ENCODE measurements at places on chromosomes 2 and 18.

- no peak for DNase-seq
These were observed 40.5 kb upstream of the NABP1 start for GRCh38 chr2:191637182-191638078.

- DNase-seq: no peak
These were observed 96.7 kb upstream of the CDH20 start for GRCh38 chr18:61236356-61237057.

- no peak for DNase-seq
These were observed 261.0 kb upstream of the SIX3 start for GRCh38 chr2:44680424-44680971.

DNA sequence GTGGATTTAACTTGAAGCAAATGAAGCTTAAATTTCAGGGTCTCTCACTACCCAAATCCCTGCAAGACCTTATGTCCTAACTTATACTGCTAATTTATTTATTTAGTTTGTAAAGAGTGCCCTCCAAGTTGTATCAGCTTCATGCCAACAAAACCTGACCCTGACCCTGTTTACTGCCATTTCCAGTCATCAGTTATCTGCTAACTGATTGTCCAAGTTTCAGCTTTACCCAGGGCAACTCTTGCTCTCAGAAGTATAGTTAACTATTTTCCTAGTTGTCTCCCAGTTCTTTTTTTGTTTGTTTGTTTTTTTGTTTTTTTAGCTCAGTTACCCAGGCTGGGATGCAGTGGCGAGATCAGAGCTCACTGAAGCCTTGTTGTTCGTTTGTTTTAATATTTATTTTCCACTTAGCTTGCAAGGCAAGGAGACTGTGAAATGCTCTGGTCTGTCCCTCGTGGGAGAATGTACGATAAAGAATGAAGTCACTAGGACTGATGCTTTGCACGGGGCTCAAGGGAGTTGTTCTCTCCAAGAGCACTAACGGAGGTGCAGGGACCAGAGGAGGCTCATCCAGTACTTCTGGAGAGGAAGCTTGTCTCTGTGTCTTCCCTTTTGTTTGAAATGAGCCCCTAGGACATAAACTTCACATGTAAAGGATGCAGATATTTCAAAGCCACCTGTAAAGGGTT lies 35.3 kb downstream of the MYOM1 start:
- DNase-seq: no peak

- no peak for DNase-seq
These were observed 140.2 kb downstream of the UBE2E3 start for GRCh38 chr2:181120625-181121024.

GRCh38 chr18:30491815-30492551 lies 550.6 kb downstream of the DSC3 start:
- DNase-seq: no peak

DNA sequence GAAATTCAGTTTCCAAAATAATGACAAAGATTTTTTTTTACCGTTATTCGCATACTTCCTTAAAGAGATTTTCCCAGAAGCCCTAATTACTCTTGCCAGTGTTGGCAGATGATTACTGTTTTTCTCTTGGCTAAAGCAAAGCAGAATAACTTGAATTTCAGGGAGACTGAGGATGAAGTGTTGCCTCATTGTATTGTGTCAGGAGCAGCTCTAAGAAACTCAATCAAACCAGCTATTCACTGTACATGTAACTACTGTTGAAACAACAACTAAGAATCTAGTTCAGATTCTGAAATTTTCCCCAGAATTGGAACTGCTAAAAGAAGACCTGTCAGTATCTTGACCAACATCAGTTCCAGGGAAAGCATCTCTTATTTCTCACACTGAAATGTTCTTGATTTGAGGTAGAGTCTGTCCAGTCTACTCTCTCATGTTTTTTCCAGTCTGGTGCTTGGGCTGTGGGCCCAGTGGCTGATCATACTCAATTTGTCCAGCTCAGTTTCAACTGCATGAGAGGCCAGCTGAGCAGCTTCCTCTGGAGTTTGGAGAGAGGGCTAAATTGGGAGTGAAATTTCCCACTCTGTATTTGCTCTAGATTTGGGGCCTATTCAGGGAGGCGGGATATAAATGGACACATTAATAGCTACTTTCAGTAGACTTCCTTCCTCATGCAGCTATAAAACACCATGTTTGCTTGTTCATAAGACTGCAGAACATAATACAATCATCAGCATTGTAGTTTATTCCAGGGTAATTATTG lies 78.5 kb downstream of the PPP1R1C start:
- DNase-seq: peak; percentile 53

DNA sequence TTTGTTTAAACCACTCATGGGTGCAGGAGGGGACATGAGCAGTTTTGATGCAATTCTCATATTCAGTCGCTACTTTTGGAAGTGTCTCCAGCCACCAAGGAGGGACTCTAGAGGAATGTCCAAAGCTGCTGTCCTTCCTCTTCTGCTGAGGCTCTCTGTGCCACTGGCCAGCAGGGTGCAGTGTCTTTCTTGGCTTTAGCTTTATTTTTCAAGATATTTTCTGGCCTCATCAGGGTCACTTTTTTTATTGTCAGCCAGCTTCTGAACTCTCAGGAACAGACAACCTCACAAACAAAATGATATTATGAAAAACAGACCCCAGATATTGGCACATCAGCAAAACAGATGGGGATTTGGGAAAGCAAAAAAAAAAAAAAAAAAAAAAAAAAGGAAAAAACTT lies 289.3 kb upstream of the ZSWIM2 start:
- peak; percentile 68 for DNase-seq

GRCh38 chr2:43185146-43185545 lies 41.3 kb downstream of the ZFP36L2 start:
- DNase-seq: no peak

DNA sequence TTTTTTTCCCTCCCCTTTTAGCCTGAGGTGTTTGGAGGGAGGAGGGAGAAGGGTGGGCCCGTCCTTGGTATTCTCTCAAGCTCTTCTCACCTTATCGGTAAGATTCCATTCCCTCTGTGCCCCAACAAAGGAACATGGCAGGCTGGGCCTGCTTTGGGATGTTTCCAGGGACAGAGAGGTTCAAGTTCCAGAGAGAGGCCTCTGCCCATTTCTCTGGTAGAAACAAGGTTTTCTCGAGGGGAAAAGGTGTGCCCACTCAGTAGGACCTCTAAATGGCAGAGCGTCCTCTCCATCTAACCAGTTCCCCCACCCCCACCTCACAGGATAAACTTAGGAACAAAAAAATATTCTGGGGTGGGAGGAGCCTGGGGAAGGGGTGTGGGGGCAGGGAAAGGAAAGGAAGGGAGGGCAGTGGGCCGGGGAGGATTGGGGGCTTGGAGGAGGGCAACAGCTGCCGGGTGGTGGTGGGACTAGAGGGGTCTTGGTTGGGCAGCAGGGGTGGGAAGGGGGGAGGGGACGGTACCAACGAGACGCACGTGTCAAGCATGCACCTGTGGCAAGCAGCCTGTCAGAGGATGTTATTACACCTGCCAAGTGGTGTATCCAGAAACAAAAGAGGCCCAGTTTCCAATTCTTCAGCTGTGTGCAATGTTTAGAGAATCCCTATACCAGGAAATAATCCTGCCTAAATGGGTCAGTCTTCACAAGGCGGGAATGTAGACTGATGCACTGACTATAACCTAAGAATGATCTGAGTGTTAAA lies 2.1 kb downstream of the PCBP1 start:
- DNase-seq: no peak

DNA sequence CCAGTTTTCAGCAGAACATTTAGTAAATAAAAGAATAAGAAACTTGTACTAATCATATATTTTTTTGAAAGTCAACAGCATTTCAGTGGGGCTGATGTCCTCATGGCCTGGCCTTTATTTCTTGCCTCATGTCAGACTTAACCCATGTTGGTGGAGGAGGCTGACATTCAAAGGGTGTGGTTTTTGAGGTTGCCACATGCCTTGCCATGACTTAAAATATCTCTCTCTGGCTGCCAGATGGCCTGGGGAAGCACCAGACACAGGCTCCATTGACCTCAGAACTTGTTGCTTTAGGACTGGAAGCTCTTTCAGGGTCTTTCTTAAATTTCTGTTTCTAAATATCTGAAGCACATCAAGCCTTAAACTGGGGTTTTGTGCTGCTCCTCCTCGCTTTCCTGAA lies 32.5 kb upstream of the CD28 start:
- DNase-seq: no peak

DNA sequence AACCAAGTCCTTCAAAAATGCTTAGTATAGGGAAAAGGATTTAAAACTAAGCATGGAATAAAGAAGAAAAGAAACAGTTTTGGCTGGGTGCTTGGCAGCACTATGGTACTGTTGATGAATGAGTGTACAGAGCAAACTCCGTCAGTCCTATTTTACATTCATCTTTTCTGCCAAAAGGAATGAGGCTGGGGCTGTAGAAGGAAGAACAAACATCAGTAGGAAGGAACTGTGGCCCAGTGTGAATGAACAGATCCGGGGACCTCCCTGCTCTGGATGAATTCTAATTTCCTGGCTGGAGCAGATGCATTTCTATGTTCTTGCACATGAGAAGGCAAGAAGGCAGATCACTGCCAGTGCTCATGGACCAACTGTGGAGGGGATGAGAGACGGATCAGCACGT lies 474.0 kb upstream of the MEIS1 start:
- DNase-seq: no peak

DNA sequence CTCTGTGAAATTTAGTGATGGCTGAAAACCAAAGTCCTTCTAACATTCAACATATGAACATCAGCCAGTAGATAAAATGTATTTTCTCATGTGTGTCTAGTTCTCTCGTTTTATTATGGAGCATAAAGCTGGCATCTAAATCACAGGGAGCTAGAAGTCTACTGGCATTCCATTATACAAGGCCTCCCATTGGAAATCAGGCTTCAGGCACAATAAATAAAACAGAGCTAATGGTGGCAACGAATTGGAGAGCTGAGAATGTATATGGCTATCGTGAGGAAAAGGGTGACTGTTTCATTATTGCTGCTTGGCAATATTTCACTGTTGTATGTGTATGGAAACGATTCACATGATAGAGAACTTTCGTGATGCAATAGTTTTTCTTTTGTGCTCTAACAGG lies 62.4 kb downstream of the SLC5A7 start:
- no peak for DNase-seq

- DNase-seq: no peak
These were observed 25.8 kb downstream of the CAB39 start for GRCh38 chr2:230738391-230738811.

DNA sequence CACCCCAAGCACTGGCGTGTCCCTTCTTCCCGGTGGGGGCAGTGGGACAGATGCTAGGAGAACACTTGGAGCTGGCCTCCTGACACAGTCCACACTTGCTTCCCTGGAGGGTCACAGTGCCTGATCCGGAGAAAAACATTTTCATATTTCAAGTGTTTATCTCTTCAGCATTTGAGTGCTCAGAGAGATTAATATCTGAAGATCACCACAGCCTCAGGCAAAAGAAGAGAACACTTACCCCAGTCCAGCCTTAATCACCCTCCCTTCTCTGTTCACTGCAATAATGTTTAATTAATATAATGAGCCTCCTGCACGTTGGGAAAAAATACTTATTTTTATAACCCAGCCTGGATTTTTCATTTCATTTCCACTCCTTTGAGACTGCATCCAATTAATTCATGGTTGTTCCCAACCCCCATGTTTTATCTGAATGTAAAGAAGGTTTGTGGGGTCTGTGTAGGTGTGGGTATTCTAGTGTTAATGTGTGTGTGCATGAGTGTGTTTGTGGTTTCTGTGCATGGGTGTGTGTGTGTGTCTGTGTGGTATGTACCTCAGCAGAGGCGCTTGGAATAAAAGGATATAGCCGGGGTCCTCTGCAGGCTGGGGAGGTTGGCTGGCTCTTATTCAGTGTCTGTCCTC lies 72.1 kb downstream of the NRP2 start:
- DNase-seq: no peak

DNA sequence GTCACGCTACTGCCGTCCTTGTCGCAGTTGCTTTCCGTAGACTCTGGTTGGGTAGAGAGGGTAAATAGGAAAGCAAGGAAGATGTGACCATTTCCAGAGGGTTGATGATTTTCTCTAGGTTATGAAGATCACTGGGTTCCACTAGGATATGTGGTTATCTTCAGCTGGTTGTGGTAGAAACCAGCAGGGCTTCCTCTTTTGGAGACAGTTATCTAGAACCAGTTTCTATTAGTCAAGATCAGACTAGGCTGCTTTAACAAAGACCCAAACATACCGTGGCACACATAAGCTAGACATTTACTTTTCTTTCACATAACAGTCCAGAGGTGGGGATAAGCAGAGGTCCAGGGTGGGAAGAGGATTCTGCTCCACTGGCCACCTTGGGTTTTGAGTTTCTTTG lies 59.6 kb downstream of the FASTKD2 start:
- DNase-seq: no peak

- DNase-seq: no peak
These were observed 6.0 kb downstream of the ADNP2 start for GRCh38 chr18:80115035-80115434.

DNA sequence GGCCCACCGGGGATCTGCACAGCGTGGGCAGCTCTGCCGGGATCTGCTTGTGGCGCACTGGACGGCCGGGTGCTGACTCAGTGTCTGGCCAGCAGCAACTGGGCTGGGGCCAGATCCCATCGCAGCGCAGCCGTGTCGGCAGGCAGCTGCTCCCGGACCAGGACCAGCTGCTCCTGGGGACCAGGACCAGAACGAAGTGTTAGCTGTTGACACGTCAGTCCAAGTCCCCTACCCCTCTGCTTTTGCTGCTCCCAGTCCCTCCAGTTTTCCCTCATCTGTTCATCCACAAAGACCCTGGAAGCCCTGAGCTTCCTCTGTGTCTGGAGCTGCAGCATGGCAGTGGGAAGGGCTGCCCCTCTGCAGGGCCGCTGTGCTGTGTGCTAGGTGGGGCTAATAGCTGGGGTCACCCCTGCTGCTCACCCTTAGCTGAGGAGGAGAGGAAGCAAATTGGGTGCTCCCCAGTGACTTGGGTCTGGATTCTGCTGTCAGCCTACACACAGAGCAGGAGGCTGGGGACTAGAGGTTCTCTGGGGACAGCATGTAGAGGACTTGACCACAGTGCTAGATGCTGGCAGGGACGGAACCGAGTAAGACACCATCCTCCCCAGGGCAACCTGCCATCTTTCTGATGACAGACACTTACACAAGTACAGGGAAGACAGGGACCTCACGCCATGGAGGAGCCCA lies 16.9 kb upstream of the KIF1A start:
- DNase-seq: peak; percentile 76

GRCh38 chr2:19369341-19369955 lies 11.0 kb upstream of the OSR1 start:
- DNase-seq: no peak

DNA sequence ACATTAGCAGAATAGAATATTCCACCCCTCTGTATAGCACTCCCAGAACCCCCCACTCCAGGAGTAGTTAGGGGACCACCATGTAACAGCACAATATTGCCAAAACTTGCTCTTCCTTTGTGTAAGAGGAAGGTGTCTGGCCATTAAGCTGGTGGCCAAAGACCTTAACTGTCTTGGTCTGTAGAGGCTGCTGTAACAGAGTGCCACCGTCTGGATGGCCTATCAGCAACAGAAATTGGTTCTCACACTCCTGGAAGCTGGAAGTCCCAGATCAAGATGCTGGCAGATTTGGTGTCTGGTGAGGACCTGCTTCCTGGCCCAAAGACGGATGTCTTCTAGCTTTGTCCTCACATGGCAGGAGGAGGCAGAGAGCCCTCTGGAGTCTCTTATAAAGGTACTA lies 61.6 kb upstream of the TGFA start:
- no peak for DNase-seq

GRCh38 chr2:99414566-99414965 lies 75.3 kb downstream of the REV1 start:
- DNase-seq: no peak

- DNase-seq: no peak
These were observed 107.0 kb upstream of the RAB6C start for GRCh38 chr2:129872446-129872845.

GRCh38 chr18:73777356-73778031 lies 370.1 kb downstream of the FBXO15 start:
- no peak for DNase-seq

- DNase-seq: no peak
These were observed 250.3 kb upstream of the TCF4 start for GRCh38 chr18:55838319-55838718.

Measured in Right ventricle myocardium superior (tissue), 1 donor.